Pulmonary artery endothelial cell (primary cell): ENCODE measurements at places on chromosomes 11 and 22. TPM values are rescaled to one million over a fixed set of nuclear protein-coding genes. Genes with fewer than 3 reads are reported as not detected.

ALX4 gene
- total RNA-seq = not detected in 2 replicates

SAA2 gene
- not detected in 2 replicates for total RNA-seq

PLEKHB1 gene
- total RNA-seq = 0.26 and 0.42 TPM in 2 replicates

LIF gene
- 0.63 and 0.66 TPM in 2 replicates for total RNA-seq

SCGB1C1 gene
- total RNA-seq = not detected in 2 replicates

SCARF2 gene
- total RNA-seq = 9.1 and 15.8 TPM in 2 replicates

IFITM10 gene
- total RNA-seq = 0.04 and 0.13 TPM in 2 replicates

LRRC74B gene
- total RNA-seq = not detected in 2 replicates

MCAM gene
- 1,937 and 2,031 TPM in 2 replicates for total RNA-seq

OR2AT4 gene
- total RNA-seq = not detected in 2 replicates

B4GAT1 gene
- 34.2 and 36.7 TPM in 2 replicates for total RNA-seq

KRTAP5-11 gene
- not detected in 2 replicates for total RNA-seq

INPP5J gene
- total RNA-seq = 0.20 and 0.25 TPM in 2 replicates

H19 gene
- 0.07 TPM in 1 of 2 replicates, not detected in the other for total RNA-seq

SEPTIN5 gene
- total RNA-seq = 11.1 and 11.8 TPM in 2 replicates

SEPTIN3 gene
- 0.07 TPM in 2 replicates for total RNA-seq

DHCR7 gene
- 53.5 and 57.1 TPM in 2 replicates for total RNA-seq

ROBO4 gene
- 186 and 220 TPM in 2 replicates for total RNA-seq

MRGPRE gene
- total RNA-seq = not detected in 2 replicates

BID gene
- 48.3 and 65.7 TPM in 2 replicates for total RNA-seq

LGALS12 gene
- not detected in 2 replicates for total RNA-seq

SYTL2 gene
- total RNA-seq = 0.46 and 0.53 TPM in 2 replicates

INS gene
- not detected in 2 replicates for total RNA-seq

MPPED2 gene
- total RNA-seq = not detected in 2 replicates

PRR33 gene
- not detected in 2 replicates for total RNA-seq

DNAJB7 gene
- total RNA-seq = not detected in 2 replicates

SAA4 gene
- total RNA-seq = not detected in 2 replicates

IGSF22 gene
- total RNA-seq = not detected in 2 replicates

OR56A1 gene
- not detected in 2 replicates for total RNA-seq

CRYBA4 gene
- not detected in 2 replicates for total RNA-seq

MAP6 gene
- 0.13 and 0.14 TPM in 2 replicates for total RNA-seq

MCM5 gene
- 99.3 and 178 TPM in 2 replicates for total RNA-seq

OR52A1 gene
- not detected in 2 replicates for total RNA-seq

OR51I2 gene
- not detected in 2 replicates for total RNA-seq

FAM180B gene
- 0.07 TPM in 1 of 2 replicates, not detected in the other for total RNA-seq

MYO7A gene
- 0.13 and 0.18 TPM in 2 replicates for total RNA-seq

DCHS1 gene
- total RNA-seq = 41.7 and 47.4 TPM in 2 replicates

PEX26 gene
- total RNA-seq = 24.7 and 36.2 TPM in 2 replicates

OR51B5 gene
- total RNA-seq = not detected in 2 replicates

LDLRAD3 gene
- 8.8 and 9.5 TPM in 2 replicates for total RNA-seq

MAPK8IP2 gene
- total RNA-seq = 0.11 and 0.13 TPM in 2 replicates

KRTAP5-8 gene
- total RNA-seq = not detected in 2 replicates

MFNG gene
- 119 and 148 TPM in 2 replicates for total RNA-seq

TSPAN18 gene
- total RNA-seq = 11.1 and 11.5 TPM in 2 replicates

RASL10A gene
- 0.25 and 0.73 TPM in 2 replicates for total RNA-seq
